ENCODE measurements at places on chromosomes 16 and 17.

GRCh38 chr17:29210879-29211278, 30.7 kb upstream of the MYO18A start:
- no peak for DNase-seq

GRCh38 chr17:4559139-4559791, 1.1 kb downstream of the GGT6 start:
- DNase-seq: no peak

GRCh38 chr16:72066747-72067146, 3.7 kb downstream of the HPR start:
- peak; percentile 37 for DNase-seq

DNA sequence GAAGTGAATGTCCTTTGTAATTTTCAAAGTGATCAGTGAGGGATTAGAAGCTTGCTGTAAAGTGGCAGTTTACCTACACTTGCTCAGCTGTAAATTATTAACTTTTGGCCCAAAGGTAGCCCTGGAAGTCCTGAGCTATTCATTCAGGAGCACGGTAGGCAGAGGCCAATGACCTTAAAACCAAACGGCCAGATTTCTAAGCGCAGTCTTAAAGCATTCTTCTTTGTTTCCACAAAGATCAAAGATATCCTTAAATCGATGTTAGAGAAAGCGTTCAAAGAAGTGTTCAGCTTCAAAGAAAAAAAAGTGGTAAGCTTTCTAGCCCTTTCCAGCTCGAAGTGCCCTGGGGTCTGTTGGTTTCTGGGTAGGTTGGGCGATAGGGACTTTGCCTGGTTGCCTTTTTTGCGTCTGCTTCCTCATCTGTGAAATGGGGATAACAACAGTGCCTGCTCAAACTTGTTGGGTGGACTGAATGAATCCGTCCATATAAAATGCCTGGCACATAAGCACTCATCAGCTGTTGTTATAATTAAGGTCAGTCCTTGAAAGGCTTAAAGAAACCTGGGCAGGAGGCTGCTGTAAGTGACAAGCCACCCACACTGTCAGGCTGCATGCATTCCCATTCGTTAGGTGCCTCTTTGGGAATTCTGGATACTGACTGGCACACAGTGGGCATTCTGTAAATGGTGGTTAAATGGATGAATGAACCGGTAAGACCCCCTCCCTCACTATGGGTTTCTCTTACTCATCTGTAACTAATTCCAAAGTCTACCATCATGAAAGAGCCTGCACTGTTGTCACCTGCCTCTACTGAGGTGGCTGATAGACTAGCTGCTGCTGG, 113.2 kb downstream of the PRKCA start:
- no peak for DNase-seq

- DNase-seq: no peak
Measured at GRCh38 chr16:76791151-76791550, 399.8 kb upstream of the MON1B start.

- DNase-seq: no peak
Measured at GRCh38 chr16:47851146-47851545, 304.6 kb downstream of the ABCC12 start.

- DNase-seq: peak; percentile 17
Measured at GRCh38 chr17:73255671-73256181, 6.0 kb downstream of the CPSF4L start.

GRCh38 chr16:14364386-14365199, 265.5 kb downstream of the PARN start:
- no peak for DNase-seq

- DNase-seq: peak; percentile 97
Measured at GRCh38 chr17:76103274-76104139, at the start of gene EXOC7. EXOC7 (minus strand) TSS chr17:76103787; CDS start chr17:76103692, 95 bp downstream.

GRCh38 chr17:77034677-77035424, 105.9 kb upstream of the SEC14L1 start:
- DNase-seq: no peak

- no peak for DNase-seq
Measured at GRCh38 chr16:75943705-75944514, 217.6 kb upstream of the CPHXL start.

GRCh38 chr16:62014319-62014923, 21.8 kb downstream of the CDH8 start:
- no peak for DNase-seq

DNA sequence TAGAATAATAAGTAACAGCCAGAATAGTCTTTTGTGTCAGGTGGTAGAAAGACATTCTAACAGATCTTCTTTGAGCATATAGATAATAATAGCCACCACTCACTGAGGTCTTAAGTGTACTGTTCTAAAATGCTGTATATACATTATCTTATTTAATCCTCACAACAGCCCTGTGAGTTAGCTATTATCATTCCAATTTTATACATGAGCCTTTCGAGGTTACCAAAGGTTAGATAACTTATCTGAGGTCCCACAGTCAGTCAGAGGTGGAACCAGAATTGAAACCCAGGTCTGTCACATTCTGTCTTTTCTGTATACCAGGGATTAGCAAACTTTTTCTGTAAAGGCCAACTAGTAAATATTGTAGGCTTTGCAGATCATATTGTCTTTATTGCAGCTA, 23.2 kb downstream of the REXO5 start:
- no peak for DNase-seq

DNA sequence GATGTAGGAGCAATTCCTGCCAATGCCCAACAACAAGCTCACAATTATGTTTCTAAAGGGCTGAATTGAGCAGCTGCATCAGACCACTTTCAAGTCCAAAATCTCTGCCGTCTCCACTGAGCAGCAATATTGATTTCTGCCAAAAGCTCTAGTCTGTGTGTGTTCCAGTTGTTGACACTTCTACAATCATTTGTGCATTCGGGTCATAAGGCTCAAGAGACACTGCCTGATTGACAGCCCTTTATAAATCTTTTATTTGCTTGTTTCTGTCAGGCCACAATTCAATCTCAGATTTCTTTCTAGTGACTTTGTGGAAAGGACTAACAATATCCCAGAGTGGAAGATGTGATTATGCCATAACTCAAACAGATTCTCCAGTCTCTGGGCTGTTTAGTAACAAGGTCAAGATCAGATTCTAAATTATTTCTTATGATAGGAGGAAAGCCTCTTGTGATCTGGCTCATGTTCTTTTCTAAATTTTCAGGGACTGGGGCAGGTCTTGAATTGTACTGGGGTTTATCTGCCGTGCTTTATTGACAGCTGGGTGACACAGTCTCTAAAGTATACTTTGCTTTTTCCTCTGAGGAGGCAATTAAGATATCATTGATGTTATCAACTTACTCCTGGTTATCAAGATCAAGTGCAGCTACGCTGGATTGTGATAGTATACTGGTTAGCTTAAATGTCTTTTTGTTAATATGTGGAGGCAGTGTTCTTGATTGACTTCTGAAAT, 377.1 kb downstream of the CNTNAP4 start:
- no peak for DNase-seq

- DNase-seq: no peak
Measured at GRCh38 chr17:59011975-59012374, 94.7 kb downstream of the TRIM37 start.

GRCh38 chr17:61583242-61583641, 7.8 kb downstream of the NACA2 start:
- DNase-seq: peak; percentile 20

DNA sequence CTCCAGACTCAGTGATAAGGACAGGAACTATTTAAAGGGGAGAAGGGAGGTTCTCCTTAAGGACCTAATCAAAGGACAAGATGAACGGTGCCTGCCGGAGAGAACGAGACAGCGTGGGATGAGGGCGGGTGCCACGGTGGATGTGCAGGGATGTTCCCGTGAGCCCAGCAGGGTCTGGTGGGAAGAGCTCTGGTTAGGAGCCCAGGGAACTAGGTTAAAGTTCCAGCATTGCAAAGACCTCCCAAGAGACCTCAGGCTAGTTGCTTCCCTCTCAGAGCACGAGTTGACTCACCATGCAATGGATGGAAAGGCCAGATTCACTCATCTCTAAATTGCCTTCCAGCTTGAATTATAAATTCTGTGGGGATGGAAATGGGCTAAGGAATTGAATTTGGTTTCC, 14.7 kb downstream of the CCR7 start:
- no peak for DNase-seq

DNA sequence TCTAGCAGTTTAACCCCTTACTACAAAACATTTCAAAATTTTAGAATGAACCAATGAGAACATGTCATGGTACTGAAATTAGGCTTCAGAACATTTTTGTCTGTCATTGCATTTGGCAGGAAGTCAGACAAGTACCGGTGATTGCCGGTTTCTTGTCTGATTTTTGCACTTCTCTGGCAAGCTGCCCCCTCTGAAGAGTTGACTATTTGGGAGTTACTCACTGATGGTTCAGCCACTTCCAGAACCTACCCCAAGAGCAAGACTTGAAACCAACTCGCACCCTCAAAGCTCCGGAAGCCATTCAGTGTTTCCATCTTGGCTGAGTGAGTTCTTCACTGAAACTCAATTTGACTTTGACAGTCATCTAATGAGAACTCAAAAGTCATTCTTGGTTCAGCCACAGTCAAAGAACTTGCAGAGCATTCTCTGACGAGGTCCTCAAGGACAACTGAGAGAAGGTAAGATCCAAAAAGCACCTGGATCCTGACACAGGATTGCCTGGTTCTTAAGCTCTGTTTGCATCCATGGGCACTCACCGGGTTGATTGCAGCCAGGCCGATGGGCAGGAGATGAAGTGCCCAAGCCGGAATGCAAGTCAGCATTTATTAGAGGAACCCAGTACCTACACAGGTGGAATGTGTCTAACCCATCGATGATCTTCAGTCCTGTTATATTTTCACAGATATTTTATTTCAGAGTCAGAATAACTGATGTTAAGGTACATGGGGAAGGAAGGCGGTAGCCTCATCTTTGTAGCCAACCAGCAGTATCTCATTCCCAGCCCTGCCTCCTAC, 93.6 kb downstream of the USP22 start:
- DNase-seq: no peak

DNA sequence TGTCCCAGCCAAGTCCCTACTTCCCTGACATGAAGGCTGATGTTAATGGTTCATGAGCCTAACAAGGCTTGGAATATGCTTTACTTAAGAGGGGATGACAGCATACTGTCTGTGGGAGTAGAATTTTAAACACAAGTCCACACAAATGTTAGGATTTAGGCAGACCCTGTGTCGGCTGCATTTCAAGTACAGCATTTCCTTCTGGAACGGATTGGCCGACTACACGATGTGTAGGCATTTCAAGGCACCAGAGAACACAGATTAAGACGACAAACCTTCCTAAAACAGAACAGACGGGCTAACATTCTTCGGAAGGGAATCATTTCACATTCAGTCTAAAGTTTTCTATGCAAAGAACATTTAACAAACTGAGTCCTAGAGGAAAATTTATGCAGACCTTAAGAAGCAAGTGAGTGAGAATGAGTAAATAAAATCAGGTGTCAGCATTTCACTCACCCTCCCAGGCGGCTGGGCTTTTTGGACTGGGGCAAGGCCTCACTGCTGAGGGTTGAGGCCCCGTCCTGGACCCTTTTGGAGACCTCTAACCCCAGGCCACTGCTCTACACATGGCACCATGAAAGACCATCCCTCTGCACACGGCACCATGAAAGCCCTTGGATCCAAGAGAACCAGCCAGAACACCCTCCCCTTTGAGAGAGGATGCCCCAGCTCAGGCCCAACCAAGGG, 67.5 kb downstream of the SMPD3 start:
- DNase-seq: no peak

DNA sequence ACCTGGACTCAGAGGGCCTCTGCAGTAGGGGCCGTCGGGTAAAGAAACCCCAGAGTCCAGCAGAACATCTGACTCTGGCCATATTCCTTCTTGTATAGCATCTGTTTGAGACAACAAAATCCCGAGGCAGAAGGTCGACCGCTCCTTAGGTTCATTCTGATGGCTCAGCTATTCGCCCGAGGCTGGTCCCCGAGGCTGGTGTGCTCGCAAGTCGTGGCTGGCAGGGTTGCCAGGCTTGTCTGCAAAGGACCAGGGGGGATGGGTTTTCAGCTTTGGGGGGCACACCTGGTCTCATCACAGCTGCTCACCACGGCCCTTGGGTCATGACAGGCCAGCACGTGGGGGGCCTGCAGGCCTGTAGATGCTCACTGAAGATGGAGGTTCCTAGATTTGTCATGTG, 119.1 kb downstream of the BANP start:
- DNase-seq: no peak

GRCh38 chr17:7852262-7852670, 2.6 kb upstream of the TMEM88 start:
- DNase-seq: no peak

GRCh38 chr17:11240841-11241610, at the start of gene SHISA6:
SHISA6 (plus strand) TSS chr17:11241213.
- no peak for DNase-seq
